ENCODE measurements at places on chromosomes 3 and 15.

DNA sequence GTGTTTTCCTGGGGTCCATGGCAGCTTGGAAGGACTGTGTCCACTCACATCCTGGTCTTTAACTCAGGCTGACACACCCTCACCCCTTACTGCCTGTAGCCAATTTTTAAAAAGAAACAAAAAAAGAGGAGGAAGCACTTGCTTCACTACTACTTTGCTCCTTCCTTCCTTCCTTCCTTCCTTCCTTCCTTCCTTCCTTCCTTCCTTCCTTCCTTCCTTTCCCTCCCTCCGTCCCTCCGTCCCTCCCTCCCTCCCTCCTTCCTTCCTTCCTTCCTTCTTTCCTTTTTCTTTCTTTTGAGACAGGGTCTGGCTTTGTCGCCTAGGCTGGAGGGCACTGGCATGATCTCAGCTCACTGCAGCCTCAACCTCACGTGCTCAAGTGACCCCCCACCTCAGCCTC is 25.5 kb upstream of the AKAP13 start:
- DNase-seq: no peak

DNA sequence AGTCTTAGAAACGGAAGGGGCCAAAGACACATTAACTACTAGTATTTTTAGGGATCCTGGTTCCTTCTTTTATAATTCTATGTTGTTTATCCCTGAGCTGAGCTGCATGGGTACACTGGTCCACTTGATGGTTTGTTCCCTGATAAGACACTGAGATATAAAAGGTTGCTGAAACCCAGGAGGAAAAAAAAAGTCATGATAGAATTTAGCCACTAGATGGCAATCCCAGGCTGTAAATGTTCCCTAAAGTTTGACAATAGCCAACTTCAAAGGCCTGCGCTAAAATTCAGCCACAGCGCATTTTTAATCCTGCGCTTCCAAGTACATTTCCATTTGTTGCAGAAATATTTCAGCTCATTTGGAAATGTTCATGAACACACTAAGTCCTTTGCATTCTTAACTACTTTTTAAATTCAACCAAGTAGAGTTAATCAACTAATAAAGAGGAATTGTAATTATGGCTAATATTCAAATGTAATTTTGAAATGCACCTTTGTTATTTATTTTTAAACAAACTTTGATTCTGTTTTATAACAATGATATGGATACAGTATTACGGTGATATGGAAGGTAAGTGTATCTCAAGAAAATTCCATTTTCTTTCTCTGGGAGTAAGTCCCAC is 249.3 kb upstream of the FEZF2 start:
- no peak for DNase-seq

DNA sequence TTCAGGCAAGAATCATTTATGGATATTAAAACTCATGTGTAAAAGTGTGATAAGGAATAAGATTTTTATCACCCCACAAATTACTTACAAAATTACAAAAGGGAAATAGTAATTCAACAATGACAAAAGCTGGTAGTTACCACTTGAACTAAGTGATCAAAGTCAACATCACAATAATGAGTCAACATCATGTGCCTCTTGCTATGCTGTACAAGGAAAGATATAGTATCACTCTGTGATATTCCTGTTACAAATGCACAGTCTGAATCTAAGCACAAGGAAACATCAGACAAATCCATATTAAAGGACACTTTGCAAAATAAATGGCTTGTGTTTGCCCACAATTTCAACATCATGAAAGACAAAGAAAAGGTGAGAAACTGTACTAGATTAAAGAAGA is 90.5 kb upstream of the PLCL2 start:
- no peak for DNase-seq

DNA sequence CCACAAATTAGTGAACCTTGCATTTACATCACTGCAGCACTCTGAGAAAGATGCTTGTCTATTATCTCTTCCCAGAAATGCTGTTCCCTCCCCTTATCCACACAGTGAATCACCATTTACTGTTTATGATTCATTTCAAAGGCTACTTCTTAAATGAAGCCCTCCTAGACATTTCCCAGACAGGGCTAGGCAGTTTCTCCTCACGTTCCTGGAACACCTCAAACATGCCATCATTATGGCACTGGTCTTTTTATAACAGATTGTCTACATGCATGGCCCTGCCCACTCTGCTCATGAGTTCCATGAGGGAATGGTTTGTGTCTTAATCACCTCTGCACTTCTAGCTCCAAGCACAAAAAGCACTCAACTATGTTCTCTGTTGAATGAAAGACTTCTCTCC is 32.2 kb upstream of the TM2D3 start:
- DNase-seq: no peak

DNA sequence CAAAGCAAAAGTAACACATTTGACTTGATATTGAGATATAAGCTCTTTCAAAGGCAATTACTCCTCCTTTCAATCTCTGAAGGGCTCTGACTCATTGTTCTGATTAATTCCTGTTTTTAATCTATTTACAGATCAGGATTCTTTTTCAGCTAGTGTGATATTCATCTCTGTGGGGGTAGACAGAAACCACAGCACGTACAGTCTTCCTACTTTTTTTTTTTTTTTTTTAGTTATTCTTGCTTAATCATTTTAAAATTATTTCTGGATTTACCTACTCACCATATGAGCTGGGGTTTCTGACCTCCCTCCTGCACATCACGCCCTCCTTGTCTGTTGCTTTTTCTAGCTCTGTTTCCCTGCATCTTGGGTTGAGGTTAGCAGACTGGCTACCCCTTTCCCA is 1.4 kb downstream of the CNTN3 start:
- no peak for DNase-seq

DNA sequence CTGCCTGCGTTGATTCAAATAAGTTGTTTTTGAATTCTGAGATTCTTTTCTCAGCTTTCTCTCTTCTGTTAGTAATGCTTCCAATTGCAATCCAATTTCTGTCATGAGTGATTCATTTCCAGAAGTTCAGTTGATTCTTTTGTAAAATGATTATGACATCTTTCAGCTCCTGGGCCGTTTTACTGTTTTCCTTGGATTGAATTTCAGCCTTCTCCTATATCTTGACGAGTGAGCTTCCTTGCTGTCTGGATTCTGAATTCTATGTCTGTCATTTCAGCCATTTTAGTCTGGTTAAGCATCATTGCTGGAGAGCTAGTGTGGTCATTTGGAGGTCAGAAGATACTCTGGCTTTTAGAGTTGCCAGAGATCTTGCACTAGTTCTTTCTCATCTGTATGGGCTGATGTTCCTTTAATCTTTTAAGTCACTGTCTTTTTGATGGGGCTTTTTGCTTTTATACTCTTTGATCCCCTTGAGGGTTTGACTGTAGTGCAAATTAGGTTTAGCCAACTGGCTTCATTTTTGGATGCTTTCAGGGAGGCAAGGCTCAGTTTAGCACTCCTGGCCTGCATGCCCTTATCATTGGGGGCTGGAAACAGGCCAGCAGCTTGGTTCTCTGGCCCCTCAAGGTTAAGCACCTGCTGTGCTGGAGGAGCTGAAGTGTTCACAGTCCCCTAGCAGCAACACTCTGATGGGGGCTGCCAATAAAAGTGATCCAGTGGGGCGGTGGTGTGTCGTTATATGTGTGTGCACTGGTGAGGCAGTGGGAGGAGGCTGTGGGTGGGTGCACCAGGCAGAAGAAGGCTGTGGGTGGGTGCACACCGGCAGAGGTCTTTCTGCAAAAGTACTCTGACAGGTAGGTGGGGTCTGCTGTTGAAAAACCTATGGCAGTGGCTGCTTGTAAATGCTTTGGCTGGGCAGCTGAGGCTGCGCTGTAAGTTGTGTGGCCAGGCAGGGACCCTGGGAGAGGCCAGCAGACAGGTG is 51.2 kb downstream of the MCTP2 start:
- no peak for DNase-seq

- DNase-seq: no peak
These were observed 154.7 kb upstream of the GOLIM4 start for GRCh38 chr3:168250415-168250861.

DNA sequence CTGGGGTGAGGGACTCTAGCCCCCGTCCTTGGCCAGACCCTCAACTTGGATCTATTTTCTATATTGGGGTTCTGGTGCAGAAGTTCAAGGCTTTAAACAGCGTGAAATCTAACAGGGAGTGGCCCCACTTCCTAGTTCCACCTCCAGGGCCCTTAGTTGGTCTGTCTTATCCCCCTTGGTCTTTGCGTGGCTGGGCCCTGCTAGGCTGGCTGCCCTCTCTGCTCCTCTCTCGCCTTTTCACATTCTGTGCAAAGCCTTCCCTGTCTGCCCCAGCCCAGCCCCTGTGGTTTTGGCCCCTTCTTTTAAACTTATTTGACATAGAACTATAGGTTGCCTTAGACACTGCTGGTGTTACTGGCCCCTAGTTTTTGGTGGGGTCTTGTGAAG is 5.6 kb downstream of the PPCDC start:
- DNase-seq: no peak

- DNase-seq: no peak
These were observed 464.5 kb downstream of the RBMS3 start for GRCh38 chr3:29745232-29745870.

- no peak for DNase-seq
These were observed 193.4 kb downstream of the SLC9A9 start for GRCh38 chr3:143654906-143655305.

GRCh38 chr3:101038393-101038792 is 45.2 kb upstream of the ABI3BP start:
- no peak for DNase-seq

- no peak for DNase-seq
These were observed 1.4 kb upstream of the COL8A1 start for GRCh38 chr3:99637016-99637367.

- no peak for DNase-seq
These were observed 12.0 kb downstream of the TATDN2 start for GRCh38 chr3:10260211-10260701.

- DNase-seq: no peak
These were observed 78.2 kb downstream of the DGKG start for GRCh38 chr3:186283651-186284348.

GRCh38 chr15:65792138-65792987 is at the start of gene DENND4A:
Gene DENND4A, minus strand, starts transcription at chr15:65792293. Its CDS starts 35,843 bp downstream, at chr15:65756450.
- peak; percentile 98 for DNase-seq

- no peak for DNase-seq
These were observed 30.9 kb downstream of the FAM3D start for GRCh38 chr3:58635371-58636285.
